ENCODE measurements at places on chromosomes 7 and 10.

DNA sequence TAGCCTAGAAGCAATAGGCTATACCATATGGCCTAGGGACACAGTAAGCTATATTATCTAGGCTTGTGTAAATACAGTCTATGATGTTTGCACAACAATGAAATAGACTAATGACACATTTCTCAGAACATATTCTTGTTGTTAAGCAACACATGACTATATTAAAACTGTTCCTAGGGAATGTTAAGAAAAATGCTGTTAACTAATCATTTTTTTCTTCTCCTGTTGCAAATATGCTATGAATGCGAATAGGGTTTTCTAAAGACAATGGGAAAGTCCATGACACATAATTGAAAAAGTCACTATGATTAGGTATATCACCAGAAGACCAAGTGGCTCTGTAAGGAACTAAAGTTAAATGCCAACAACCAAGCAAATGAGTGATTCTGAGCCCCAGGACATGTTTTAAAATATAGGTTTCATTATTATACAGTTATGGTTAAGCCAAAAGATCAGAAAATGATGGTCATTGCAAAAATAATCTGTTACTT lies 454.0 kb upstream of the SORCS1 start:
- DNase-seq: peak; percentile 23

DNA sequence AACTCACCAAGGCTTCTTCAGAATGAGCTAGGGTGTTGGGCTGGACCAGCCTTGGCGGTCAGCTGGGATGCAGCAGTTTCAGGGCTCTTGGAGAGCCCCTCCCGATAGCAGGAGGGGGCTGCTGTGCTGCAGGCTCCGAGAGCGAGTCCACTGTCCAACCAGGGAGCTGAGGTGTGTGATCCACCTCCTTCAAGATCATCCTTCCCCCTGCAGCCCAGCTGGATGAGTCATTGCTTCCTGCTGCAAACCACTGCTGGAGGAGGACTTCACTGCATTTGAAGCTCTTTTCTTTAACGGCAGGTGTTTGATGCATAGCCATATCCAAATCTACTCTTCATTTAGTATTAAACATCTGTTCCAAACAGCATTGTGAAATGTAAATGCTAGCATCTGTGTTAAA lies 54.2 kb upstream of the EBF3 start:
- no peak for DNase-seq

DNA sequence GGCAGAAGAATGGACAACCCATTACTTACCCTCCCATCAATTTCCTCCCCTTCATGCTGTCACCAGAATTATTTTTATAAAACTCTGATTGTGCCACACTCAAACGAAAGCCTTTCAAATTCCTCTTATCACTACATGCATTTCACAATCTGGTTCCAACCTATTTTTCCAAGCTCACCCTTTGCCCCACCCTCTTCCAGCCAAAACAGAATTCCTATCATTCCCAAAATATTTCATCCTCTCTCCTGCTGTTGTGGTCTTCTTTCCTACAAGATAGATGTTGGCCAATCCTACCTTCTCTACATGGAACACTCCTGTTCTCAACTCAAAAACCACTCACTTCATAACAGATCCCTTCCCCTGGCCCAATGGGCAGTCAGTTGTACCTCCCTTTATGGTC lies 111.5 kb downstream of the ELAPOR2 start:
- no peak for DNase-seq

GRCh38 chr10:114297136-114297705 lies 58.2 kb downstream of the VWA2 start:
- DNase-seq: no peak

DNA sequence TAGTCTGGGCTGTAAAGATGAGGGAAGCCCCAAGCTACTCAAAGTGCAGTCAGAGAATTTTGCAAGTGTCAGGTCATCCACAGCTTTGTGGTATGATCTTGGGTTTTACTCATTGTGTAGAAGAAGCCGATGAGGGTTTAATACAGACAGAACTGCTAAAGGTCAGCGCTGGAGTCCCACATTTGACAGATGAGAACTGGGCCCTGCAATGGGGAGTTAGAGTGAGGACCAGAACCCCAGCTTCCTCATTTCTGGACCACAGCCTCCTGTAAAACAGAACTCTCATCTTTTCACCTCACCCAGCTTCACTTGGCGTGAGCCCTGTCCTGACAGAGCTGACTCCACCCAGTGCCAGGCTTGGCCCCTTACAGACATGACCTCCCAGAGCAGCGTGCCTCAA lies 20.1 kb downstream of the LRRC20 start:
- DNase-seq: no peak

DNA sequence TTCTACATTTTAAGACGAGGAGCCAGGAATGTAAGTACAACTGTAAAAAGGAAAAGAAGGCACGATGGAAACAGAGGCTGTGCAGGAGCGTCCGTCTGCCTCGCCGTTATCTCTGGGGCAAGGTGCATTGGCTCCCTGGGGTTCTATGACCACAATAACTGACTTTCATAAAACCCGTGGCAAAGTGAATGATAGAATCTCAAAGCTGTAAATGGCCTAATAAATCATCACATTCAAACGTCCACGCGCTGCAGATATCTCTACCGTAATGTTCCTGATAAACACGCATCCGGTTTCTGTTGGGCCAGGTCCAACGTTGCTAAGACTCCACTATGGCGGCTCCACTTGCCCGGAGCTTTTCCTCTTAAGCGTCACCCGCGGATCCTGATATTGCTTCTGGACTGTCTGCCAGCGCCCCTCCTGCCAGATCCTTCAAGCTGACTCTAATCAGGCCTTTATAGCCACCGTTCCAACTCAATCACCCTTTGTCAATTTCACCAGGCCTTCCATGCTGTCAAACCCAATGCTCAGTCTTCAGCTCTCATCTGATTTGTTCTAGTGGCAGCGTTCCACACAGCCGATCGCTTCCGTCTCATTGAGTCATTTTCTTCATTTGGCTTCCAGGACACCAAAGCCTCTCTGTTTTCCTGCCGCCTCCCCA lies 265.6 kb upstream of the FOXK1 start:
- no peak for DNase-seq

DNA sequence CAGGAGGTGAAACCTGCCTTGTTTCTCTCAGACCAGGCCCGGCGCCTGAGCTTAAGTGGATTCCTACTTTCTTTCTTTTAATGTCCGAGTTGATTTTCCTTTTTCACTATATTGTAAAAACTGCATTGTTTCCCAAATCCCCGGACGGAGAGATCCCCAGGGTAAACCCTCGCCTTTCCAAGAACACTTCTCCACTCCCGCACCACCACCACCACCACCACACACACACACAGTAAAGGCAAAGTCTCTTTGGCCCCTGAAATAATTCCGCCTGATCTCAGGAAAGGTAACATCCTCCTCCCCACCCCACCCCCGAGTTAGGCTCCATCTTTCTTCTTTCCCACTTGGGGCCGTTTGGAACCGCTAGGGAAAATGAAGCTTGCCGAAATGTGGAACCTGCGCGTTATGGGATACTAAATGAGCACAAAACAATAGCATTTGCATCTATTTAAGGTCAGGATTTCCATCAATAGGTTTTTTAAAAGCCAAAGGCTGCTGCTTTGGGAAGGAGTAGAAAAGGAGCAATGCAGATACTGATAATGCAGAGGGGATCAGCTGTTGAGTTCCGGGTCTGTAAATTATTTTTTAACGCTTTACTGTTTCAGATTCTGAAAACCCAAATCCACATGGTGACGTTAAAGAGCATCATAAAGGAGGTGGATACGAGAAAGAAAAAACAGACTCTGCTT lies 2.5 kb downstream of the HPSE2 start:
- DNase-seq: no peak

- no peak for DNase-seq
Observed at GRCh38 chr7:45108863-45109262, 2.6 kb downstream of the TBRG4 start.

- DNase-seq: no peak
Observed at GRCh38 chr10:35523670-35524225, 81.4 kb upstream of the GJD4 start.

Data from HCEC 1CT (cell line).